ENCODE measurements at places on chromosomes 7 and 10.

DNA sequence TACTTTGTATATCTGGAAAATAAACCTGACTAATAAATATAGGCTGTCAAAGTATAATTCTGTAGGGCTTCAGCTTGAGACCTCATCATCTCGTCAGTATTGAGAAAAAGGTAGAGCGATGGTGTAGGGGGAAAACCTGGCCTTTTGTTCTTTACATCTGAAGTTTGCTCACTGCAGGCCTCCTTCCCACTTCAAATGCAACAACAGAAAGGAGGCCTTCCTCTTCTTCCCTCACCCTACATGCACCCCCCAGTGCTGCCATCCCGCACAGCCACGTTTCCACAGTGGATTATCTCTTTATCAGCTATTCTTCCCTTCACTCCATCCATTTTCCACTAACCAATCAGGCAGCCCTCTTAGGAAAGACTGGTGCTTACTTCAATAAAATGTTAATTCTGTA, 112.3 kb downstream of the VTI1A start:
- no peak for DNase-seq

GRCh38 chr7:113652501-113652900, 266.3 kb downstream of the PPP1R3A start:
- no peak for DNase-seq

DNA sequence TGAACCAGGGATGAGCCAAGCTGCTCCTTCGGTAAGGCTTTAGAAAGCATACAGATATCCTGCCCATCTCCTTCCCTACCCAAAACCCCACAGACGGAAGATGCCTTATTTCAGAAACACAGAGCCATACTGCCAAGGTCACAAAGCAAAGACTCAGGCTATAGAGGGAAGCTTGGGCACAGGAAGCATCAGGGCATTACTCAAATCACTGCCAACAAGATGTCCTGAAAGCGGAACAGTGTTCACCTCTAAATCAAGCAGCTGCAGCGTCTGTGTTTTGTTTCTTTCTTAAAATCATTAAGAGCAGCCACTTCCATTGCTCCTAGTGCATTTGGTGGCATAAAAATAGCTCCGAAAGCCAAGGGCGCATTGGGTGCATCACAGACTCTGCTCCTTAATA, 307.3 kb downstream of the SORCS1 start:
- DNase-seq: no peak

DNA sequence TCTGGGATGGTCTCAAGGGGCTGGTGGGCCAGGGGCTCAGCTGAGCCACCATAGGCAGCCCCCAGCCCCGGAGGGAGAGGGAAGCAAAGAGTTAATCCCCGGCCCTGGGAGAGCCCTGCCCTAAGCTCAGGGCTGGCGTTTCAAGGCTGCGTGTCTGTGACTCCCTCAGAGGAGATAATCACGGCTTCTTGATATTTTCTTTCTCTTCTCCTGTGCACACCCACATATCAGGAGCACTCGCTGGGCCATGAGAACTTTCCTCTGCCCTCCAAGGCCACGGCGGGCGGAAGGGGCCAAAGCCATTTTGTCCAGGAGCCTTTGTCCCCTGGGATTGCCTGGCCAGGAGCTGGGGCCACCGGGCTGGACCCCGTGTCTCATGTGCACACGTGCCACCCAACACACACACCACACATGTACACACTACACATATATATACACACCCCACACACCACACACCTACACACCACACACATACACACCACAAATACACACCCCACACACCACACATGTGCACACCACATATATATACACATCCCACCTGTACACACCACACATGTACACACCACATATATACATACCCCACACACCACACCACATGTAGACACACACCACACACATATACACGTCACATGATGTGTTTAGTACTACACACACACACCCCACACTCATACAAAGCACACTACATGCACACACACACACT, 16.9 kb downstream of the VENTX start:
- no peak for DNase-seq

Measured in urothelium cell line (cell line).